Muscle of leg (tissue), 16 donors: ENCODE measurements at places on chromosomes 11 and 22. TPM values are rescaled to one million over a fixed set of nuclear protein-coding genes. Genes with fewer than 3 reads are reported as not detected.

DNA sequence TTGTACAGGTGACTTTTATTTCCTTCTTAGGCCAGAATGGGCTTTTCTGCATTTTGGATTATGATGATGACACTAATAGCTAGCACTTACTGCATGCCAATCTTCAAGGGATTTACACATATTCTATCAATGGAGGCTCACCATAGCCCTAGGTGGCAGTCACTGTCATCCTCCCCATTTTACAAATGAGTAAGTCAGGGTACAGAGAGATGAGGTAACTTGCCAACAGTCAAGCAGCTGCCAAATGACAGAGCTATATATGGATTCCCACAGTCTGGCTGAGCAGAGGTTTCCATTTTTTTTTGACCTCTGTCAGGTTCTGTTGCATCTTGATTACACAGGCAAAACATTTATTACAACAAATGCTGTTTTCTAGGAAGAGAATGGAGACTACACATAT is 23.8 kb upstream of the C11orf96 start:
- H3K36me3 ChIP-seq: peaks cover 41% of the 10 kb centered on the region
- no peak for DNase-seq
- H3K4me1 ChIP-seq: peaks cover 31% of the 10 kb centered on the region
- H3K4me3 ChIP-seq: no peak overlapping the region

DNA sequence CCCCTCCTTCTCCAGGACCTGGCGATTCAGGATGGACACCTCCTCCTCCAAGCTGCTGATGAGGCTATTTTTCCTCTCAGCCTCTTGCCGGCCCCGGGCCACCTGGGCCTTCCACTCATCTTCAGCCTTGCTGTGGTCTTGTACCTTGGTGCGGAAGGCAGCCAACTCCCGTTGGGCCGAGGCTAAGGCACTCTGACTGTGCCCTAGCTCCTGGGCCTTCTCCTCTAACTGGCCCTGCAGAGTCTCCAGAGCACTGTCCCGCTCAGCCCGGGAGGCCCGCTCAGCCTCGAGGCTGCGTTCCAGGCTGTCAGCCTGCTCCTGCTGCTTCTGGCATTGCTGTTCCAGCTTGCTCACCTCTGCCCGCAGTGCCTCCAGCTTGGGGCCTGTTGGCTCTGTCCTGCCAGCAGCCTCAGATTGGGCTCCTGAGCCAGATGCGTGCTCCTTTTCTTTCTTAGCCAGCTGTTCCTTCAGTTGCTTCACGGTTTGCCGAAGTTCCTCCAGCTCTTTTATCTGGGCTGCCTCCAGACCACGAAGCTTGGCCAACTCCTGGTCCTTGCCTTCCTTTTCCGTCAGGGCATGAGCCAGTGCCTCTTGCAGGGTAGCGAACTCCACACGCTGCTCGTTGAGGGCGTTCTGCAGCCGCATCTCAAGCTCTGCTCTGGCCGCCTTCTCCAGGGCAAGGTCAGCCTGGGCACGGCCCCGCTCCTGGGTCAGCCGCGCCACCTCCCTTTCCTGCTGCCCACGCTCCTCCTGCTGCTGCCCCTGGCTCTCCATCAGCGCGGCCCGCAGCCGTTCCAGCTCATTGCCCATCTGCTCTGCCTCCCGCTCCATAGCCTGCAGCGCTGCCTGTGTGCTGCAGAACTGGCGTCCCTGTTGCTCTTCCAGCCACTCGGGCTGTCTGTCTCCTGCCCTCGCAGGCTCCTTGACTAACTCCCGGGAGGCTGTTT is 15.3 kb downstream of the IL18BP start:
- H3K27ac ChIP-seq: peak overlapping the region; percentile 67
- DNase-seq: peak; percentile 62
- peaks cover 100% of the 10 kb centered on the region for H3K36me3 ChIP-seq
- H3K4me3 ChIP-seq: no peak overlapping the region

DNA sequence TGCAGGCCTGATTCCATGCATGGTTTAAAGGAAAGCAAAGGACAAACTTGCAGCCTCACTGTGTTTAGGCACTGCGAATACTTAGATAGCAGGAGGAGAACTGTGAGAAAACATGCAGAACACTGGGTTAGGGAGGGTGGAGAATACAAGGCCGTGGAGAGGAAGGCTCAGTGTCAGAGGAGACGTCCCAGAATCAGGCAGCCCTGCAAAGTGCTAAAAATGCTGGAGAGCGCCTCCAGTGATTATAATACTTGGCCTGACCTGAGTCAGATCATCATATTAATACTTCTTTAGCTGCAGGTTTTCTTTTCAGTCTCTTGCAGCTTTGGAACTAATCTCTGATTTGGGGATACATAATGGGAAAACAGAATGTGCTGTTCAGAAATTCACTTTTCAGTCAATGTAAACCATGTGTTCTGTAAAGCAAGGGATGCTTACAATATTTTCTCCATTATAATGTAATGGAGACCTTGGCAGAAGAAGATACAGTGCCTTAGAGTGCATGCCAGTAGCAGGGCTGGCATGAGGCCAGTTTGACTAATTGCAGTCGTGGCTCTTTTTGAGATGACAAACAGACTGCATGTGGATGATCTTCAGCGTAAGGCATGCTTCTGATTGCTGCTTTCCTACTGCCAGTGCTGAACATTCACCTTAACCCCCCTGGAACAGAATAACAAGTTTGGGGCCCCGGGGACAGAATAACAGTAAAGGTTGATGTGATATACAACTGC is 16.8 kb downstream of the EXT2 start:
- peaks cover 37% of the 10 kb centered on the region for H3K36me3 ChIP-seq
- peak; percentile 91 for DNase-seq
- peaks cover 10% of the 10 kb centered on the region for H3K4me1 ChIP-seq
- no peaks in the 10 kb centered on the region for H3K27me3 ChIP-seq
- no peak overlapping the region for H3K4me3 ChIP-seq
- no peak overlapping the region for H3K27ac ChIP-seq

GRCh38 chr22:30531651-30532608 is 14.6 kb downstream of the SEC14L6 start:
- no peak for DNase-seq
- H3K27ac ChIP-seq: no peak overlapping the region
- no peaks in the 10 kb centered on the region for H3K36me3 ChIP-seq
- H3K4me3 ChIP-seq: no peak overlapping the region
- H3K4me1 ChIP-seq: no peaks in the 10 kb centered on the region

DNA sequence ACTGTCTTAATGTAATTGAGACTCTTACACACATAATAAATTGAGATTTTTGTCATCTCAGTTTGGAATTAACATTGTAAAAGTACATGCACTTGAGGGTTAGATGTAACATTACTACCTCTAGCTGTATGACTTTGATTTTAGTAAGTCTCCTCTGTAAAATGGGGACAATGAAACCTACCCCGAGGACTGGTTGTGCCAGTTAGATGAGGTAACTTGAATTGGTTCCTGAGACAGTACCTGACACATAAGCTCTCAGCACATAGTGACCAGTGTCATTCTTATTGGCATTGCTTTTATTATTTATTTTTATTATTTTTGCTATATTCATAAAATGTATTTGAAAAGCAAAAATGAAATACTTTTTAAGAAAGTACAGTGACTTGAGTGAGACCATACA is 114.8 kb downstream of the TEAD1 start:
- H3K27ac ChIP-seq: no peak overlapping the region
- DNase-seq: no peak
- H3K36me3 ChIP-seq: peaks cover 7% of the 10 kb centered on the region
- H3K4me1 ChIP-seq: peaks cover 26% of the 10 kb centered on the region

DNA sequence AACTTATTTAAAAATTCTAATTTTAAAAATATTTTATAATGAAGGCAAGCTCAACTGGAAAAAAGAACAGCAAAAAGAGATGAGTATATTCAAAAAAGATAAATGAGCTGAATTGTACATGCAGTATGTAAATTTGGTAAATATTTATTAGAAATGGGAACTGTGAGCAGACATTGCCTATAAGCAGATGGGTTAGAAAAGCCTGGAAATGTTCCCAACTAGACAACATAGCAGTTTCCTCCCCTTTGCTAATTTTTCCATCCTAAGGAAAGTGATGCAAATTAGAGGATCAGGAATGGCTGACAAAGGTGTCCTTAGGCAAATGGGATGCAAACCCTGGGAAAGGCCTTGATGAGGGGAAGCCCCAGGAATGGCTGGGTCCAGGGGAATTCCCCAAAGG is 37.2 kb downstream of the TP53I11 start:
- no peak overlapping the region for H3K27ac ChIP-seq
- peaks cover 10% of the 10 kb centered on the region for H3K4me1 ChIP-seq
- H3K36me3 ChIP-seq: peaks cover 16% of the 10 kb centered on the region
- peaks cover 3% of the 10 kb centered on the region for H3K27me3 ChIP-seq

- peaks cover 17% of the 10 kb centered on the region for H3K36me3 ChIP-seq
- H3K27me3 ChIP-seq: no peaks in the 10 kb centered on the region
- H3K4me3 ChIP-seq: no peak overlapping the region
- peaks cover 62% of the 10 kb centered on the region for H3K4me1 ChIP-seq
These were observed 106.2 kb downstream of the PKNOX2 start for GRCh38 chr11:125270711-125271110.

DNA sequence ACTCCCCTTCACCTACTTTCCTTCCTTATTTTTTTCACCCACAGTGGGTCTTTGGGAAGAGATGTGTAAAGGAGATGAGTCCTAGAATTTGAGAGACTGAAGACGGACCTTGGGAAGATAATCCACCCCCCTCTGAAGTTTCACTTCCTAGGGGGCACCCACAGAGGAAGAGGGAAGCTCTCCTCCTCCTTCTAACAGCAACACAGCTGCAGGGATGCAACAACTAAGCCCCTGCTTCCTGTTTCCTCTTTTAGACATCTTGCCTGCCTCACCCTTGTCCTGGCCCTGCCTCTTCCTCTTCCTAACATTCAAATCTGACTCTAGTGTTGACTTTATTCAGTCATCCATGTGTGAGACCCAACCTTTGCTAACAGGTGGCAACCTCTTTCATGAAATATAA is 424.6 kb downstream of the BUD13 start:
- H3K27me3 ChIP-seq: peaks cover 8% of the 10 kb centered on the region
- no peak overlapping the region for H3K4me3 ChIP-seq
- peak; percentile 63 for DNase-seq
- no peaks in the 10 kb centered on the region for H3K4me1 ChIP-seq
- no peak overlapping the region for H3K27ac ChIP-seq

DNA sequence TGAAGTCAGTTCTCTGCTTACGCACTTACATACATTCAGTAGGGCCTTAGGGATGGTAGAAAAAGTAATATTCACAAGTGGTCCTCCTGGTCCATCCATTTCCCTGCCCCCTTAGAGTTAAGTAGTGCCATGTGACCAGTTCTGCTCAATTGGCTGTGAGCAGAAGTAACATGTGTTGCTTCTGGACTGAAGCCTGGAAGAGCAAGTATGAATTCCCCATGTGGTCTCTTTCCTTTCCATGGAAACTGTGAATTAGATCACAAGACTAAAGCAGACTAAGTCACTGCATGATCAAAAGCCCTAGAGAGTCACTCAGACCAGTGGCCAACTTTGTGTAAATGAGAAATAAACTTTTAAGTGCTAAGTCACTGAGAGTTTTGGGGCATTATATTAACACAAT is 341.7 kb upstream of the CADM1 start:
- DNase-seq: peak; percentile 90
- H3K4me3 ChIP-seq: no peak overlapping the region

- H3K36me3 ChIP-seq: no peaks in the 10 kb centered on the region
- peaks cover 6% of the 10 kb centered on the region for H3K4me1 ChIP-seq
- H3K4me3 ChIP-seq: no peak overlapping the region
- no peak overlapping the region for H3K27ac ChIP-seq
- DNase-seq: peak; percentile 69
These were observed 23.2 kb downstream of the MFNG start for GRCh38 chr22:37462983-37463382.

GRCh38 chr11:16526947-16527346 is 170.6 kb upstream of the SOX6 start:
- H3K27me3 ChIP-seq: no peaks in the 10 kb centered on the region
- no peak overlapping the region for H3K4me3 ChIP-seq
- no peak overlapping the region for H3K27ac ChIP-seq
- H3K4me1 ChIP-seq: no peaks in the 10 kb centered on the region

DNA sequence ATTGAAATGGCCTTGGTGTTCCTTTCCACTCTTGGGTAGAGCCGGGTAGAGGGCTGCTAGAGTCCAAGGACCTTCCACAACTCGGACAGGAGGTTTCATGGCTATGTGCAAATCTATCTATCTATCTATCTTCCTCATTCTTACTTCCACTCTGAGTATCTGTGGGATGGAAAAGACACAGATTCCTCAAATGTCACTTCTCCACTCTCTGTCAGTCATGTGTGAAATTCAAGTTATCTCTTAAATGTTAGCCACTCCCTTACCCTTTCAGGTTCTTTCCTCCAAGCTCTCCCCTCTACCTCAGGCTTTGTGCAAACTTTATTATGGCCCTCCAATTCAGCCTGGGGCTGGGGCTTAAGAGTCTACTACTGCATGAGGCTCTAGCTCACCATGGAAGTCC is 84.3 kb downstream of the GDPD4 start:
- no peak for DNase-seq
- H3K4me3 ChIP-seq: no peak overlapping the region
- H3K27me3 ChIP-seq: no peaks in the 10 kb centered on the region
- H3K36me3 ChIP-seq: no peaks in the 10 kb centered on the region
- no peak overlapping the region for H3K27ac ChIP-seq

- H3K36me3 ChIP-seq: no peaks in the 10 kb centered on the region
- H3K27ac ChIP-seq: no peak overlapping the region
- no peak for DNase-seq
- no peak overlapping the region for H3K4me3 ChIP-seq
- H3K27me3 ChIP-seq: no peaks in the 10 kb centered on the region
These were observed 498.8 kb upstream of the ARHGAP42 start for GRCh38 chr11:100188137-100188783.

- no peak for DNase-seq
- peaks cover 17% of the 10 kb centered on the region for H3K27me3 ChIP-seq
- H3K4me3 ChIP-seq: no peak overlapping the region
These were observed 50.3 kb downstream of the FEZ1 start for GRCh38 chr11:125445731-125446130.

DNA sequence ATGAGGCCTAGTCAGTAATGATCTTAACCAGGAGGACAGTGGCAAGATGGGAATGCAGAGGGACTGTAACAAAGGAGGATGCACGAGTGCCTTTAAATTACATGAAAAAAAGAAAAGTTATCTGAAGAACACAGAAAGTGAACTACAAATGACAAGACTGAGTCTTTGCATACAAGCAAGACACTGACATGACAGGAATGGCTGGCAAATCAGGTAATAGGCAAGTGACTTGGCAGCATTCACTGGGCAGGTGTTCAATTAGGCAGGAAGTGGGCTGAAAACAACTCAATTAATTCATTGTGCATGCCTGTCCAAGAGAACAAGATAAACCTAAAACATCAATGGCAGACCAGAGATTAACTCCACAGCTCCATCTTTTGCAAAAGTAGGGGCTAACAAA is 24.0 kb downstream of the SMCO4 start:
- no peak overlapping the region for H3K27ac ChIP-seq
- H3K4me3 ChIP-seq: no peak overlapping the region
- H3K4me1 ChIP-seq: peaks cover 3% of the 10 kb centered on the region
- DNase-seq: no peak
- peaks cover 4% of the 10 kb centered on the region for H3K36me3 ChIP-seq

PLAAT4 gene
- total RNA-seq: 5.9 TPM

USP2 gene
- 8.3 TPM for total RNA-seq

ADAMTS15 gene
- 17.8 TPM for total RNA-seq

FGF3 gene
- total RNA-seq: 0.09 TPM

ARHGAP8 gene
- 1.1 TPM for total RNA-seq
